ENCODE measurements at places on chromosomes 6 and 20.
A peak's percentile ranks its signal among the peaks of the same experiment; 100 is the strongest.

DNA sequence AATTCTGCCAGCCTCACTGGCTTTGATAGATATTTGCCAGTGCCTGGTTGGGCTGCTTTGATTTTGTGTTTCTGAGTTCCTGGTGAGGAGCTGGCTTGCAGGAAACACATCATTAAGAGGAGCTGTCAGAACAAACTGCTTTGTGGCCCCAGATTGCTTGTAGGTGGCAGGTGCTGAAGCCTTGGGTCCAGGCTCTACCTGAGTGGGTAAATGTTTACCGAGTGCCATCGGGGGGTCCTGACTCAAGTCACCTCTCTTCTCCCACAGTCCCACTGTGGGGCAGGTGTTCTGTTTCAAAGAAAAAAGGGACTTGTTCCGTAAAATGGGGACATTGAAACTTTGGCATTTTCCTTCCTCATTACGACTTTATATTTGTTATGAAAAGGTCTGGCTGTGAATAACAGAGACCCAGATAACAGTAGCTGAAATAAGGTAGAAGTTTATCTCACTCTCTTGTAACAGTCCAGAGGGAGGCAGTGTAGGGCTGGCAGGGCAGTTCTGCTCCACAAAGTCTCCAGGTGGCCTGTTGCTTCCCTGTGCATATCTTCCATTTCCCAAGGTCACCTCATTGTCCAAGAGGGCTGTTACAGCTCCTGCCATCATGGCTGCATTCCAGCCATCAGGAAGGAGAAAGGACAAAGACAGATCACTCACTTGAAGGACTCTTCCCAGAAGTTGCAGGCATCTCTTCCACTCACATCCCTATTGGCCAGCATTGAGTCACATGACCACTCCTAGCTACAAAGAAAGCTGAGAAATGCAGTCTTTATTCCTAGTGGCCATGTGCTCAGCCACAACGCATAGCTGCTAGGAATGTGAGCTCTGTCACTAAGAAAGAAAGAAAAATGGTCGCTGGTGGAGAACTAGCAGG lies 149.9 kb upstream of the KCNG1 start:
- DNase-seq, result no peak

DNA sequence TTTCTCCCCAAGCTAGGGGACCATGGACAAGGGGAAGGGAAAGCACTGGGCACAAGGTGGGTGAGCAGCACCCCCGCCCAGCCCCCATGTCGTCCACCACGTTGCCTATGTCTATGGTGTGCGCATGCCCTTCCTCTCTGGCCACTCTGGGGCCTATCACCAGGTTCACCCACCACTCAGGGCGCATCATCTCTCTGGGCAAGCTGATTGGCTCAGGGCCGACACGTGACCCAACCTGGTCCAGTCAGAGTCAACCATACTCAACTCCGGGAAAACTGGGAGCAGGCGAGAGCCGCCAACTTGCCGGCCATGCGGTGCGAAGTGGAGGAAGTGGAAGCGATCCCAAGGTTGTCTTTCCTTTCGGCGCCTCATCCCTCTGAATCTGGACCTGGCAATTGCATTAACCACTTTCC lies 25.9 kb downstream of the ACSS1 start:
- no peak for DNase-seq

DNA sequence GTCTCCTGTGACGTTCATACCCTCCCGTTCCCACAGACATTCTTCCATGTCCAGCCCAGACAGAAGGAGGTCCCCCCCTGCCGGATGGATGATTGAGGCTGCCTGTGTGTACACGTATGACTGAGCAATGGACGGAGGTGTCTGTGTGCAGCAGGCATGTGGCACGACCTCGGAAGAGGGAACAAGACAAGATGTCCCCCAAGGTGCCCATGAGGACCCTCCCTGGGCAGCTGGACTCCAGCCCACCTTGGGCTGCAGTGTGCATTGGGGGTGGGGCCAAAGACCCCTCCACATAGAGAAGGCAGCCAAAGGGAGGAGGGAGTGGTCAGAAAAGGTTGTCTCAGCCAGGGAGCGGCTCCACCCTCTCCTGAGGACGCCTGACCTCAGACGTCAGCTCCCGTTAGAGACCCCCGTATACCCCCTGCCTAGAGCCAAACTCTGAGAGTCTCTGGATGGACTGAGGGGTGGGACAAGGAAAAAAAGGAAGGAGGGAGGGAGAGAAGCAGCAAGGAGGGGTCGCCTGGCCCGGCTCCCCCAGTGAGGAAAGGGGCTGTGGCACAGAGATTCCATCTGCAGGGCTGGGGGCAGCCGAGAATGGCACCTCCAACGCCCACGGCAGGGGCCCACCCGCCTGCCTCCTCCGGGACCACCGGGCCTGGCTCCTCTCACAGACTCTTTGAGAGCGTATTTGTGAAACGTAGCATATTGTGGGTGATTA lies 92.9 kb upstream of the BHLHE23 start:
- no peak for DNase-seq

- DNase-seq, result peak; percentile 40
Measured at GRCh38 chr6:110233770-110234374, 53.6 kb downstream of the CDC40 start.

DNA sequence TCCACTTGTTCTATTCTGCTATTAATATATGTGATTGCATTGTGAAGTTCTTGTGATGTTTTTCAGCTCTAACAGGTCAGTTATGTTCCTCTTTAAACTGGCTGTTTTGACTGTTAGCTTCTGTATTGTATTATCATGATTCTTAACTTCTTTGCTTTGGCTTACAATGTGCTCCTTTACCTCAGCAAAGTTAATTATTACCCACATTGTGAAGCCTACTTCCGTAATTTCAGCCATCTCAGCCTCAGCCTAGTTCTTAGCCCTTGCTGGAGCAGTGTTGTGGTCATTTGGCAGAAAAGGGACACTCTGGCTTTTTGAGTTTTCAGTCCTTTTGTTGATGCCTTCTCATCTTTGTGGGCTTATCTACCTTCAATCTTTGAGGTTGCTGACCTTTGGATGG lies 440.2 kb downstream of the TBC1D32 start:
- no peak for DNase-seq

DNA sequence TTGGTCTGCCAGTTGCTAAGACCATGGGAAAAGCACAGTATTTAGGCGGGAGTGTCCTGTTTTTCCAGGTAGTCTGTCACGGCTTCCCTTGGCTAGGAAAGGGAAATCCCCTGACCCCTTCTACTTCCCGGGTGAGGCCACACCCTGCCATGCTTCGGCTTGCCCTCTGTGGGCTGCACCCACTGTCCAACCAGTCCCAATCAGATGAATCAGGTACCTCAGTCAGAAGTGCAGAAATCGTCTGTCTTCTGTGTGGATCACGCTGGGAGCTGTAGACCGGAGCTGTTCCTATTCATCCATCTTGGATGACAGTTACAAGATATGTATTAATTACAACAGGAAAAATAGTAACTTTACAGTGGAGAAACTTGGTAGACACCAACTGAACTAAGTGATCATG lies 188.2 kb downstream of the TPBG start:
- no peak for DNase-seq

DNA sequence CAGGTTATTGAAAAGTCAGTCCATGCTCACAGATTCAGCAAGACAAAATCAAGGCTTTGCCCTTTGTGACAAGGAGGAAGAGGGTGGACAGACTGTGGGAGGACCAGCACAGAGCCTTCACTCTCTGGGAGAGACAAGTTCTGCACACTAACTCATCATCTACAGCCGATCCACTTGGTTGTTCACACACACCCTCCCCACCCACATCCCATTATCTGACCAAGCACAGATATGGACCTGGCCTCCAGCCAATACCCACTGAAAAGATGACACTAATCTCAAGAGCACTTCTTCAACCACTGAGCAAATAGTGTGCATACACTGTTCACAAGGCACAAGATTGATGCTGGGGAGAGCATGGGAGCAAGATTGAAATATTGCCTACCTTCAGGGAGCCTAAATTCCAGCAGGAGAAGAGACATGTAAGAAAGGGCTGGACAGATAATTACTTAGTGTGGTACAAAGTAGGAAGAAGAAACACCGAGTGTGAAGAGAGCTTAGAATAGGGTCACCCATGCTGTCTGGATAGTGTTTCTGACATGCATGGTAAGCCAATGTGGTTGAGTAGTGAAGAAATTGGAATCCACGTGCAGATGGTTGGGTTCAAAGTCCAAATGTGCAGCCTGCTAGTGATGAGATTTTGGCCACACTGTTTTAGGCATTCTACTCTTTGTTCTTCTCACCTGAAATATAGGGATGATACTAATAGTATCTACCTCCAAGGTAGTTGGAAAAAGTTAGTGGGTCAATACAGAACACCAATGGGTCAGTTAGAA lies 21.7 kb upstream of the IL17A start:
- peak; percentile 85 for DNase-seq

DNA sequence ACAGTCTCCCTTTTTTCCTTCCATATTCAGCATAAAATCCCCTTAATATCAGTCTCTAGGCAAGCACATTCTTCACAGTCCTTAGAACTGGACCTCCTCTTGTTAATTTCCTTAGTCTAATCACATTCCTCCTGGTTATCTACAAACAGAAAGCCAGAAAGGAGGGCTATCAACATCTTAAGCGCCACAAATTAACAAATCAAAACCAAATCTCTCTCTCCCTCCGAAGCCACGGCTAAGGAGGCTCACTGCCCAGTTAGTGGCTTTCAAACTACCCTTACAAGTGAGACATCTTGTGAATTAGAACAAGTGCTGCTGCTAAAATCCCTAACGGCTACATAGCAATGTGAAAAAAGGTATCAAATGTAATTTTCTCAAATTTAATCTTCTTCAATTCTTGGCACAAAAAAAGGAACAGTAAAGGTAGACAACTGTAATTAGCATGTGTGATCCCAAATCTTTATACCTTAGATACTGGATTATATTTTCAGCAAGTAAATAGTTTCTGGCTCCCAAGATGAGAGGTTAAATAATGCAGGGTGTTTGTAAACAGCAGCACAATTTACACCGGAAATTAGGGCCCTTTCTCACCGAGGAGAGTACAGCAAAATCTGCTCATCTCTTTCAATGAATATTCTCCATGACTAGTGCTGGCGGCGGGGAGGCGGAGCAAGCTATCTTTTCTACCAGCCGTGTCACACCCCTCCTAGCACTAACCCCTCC lies 1.4 kb upstream of the TRIM39 start:
- peak; percentile 86 for DNase-seq

DNA sequence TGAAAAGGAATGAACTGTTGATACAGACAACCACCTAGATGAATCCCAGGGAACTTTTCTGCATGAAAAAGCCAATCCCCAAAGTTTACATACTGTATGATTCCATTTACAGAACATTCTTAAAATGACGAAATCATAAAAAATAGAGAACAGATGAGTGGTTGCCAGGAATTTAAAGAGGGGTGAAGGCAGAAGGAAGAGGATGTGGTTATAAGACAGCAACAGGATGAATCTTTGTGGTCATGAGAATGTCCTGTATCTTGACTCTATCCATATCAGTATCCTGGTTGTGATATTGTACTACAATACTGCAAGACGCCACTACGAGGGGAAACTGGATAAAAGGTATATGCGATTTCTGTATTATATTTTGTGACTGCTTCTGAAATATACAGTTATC lies 70.1 kb upstream of the EMILIN3 start:
- DNase-seq, result peak; percentile 64

- DNase-seq, result no peak
Measured at GRCh38 chr6:129307845-129308244, 402.1 kb downstream of the ARHGAP18 start.

- no peak for DNase-seq
Measured at GRCh38 chr6:165641672-165642156, 21.3 kb downstream of the PDE10A start.

GRCh38 chr6:144330017-144330987 lies 45.2 kb downstream of the UTRN start:
- DNase-seq, result no peak

GRCh38 chr6:47741807-47742206 lies 40.0 kb upstream of the OPN5 start:
- DNase-seq, result no peak

GRCh38 chr6:1890071-1890470 lies 280.4 kb downstream of the FOXC1 start:
- no peak for DNase-seq

DNA sequence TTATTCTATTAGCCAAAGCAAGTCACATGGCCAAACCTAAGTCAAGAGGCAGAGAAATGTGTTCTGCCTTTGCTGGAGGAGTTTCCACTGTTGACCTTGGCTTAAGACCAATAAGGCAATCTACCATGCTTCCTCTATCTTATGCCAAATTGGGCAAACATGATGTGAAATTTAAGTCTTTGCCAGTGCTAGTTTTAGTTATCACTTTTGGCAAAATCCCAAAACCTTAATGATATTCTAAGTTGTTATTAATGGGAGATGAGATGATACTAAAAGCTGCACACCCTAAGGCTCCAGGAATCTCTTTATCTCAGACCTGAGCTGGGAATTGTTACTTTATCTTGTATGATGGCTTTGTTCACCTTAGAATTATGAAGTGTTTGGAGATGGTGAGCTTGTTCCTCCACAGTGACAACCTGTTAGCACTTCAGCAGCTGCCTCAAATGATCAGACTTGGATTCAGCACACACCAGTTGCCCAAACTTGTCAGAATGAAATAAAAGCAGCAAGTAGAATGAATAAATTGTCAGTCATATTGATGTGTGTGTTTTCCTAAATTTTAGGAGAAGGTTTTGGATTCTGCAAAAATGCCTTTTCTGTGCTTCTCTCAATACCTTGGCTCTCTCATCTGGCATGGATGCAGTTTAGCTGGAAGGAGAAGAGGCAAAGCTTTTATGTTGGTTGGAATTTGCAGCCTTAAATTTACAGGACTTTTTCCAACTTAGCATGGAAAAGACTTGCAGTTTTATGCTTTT lies 49.3 kb downstream of the RIN2 start:
- DNase-seq, result no peak

GRCh38 chr6:8159966-8160365 lies 57.6 kb upstream of the EEF1E1 start:
- no peak for DNase-seq

GRCh38 chr20:37640600-37641561 lies 52.9 kb upstream of the CTNNBL1 start:
- DNase-seq, result peak; percentile 14

DNA sequence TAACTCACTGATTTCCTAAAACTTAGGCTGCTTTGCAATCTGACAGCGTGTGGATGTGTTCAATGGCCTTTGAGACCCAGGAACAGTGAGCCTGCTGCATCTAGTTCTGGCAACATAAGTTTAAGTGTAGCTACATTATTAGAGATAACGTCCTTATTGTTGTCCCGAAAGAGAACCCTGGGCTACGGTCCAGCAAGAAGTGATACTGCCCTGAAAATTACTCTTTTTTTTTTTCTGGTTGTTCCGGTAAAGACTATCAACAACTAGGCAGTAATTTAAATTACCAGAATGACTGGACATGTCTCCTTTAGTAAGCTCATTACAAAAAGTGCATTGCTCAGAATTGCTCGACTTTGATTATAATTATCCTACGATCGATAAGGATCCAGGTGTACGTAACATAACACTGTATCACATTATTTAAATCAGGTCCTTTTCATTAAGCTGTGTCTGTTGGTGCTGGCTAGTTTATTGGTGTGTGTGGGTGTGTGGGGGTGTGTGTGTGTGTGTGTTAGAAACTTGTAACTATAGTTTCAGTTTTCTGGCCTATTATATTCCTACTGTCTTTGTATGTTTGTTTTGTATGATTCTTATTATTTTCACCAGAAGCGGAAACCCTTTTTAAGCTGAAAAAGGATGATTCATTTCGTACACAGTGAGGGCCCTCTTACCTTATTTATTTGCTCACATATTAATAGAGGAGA lies 3.0 kb downstream of the TSHZ2 start:
- no peak for DNase-seq

- no peak for DNase-seq
Measured at GRCh38 chr6:94349227-94349626, 929.9 kb upstream of the EPHA7 start.

- DNase-seq, result no peak
Measured at GRCh38 chr6:42653851-42654250, 68.5 kb downstream of the PRPH2 start.

- DNase-seq, result no peak
Measured at GRCh38 chr6:148379966-148380713, 37.5 kb downstream of the SASH1 start.

- DNase-seq, result no peak
Measured at GRCh38 chr20:62640870-62641269, 1.4 kb upstream of the SLCO4A1 start.
